Placental epithelial cell (primary cell): ENCODE measurements at places on chromosomes 1 and 21. TPM values are rescaled to one million over a fixed set of nuclear protein-coding genes. Genes with fewer than 3 reads are reported as not detected.

Gene ATAD3C
- total RNA-seq: 3.5 TPM in 2 replicates

Gene RNU1-3
- under 0.01 TPM in 2 replicates for total RNA-seq

Gene HJV
- not detected in 2 replicates for total RNA-seq

Gene GPR37L1
- under 0.01 TPM in 1 of 2 replicates, not detected in the other for total RNA-seq

Gene RNU1-2
- total RNA-seq: under 0.01 TPM in 2 replicates

Gene RSPH1
- 0.39 TPM in 1 of 2 replicates, not detected in the other for total RNA-seq
